Left ventricle myocardium inferior (tissue), 1 donor: ENCODE measurements at places on chromosomes 4 and X. TPM values are rescaled to one million over a fixed set of nuclear protein-coding genes. Genes with fewer than 3 reads are reported as not detected.

DNA sequence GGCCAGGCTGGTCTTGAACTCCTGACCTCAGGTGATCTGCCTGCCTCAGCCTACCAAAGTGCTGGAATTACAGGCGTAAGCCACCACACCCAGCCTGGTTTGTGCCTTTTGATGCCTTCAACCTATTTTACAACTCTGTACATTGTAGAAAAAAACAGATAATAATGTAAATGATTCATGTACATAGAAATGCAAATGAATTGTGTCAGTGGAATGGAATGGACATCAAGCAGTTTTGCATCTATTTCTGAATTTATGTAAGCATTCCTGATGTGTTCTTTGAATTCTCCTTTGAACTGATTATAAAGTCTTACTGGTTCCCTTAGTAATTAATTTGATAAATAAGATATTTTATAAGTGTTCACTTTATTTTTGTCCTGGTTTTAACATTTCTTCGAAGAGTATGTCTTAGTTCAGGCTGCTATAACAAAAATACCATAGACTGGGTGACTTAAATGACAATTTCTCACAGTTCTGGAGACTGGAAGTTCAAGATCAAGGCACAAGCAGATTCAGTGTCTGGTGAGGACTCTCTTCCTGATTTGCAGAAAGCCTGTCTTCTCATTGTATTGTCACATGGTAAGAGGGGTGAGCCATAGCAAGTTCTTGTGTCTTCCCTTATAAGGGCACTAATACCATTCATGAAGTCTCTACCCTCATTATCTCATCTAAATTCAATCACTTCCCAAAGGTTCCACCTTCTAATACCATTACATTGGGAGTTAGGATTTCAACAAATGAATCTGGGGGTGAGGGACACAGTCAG lies 162.2 kb upstream of the S100G start:
- H3K36me3 ChIP-seq: no peaks in the 10 kb centered on the region
- H3K27ac ChIP-seq: no peak overlapping the region
- H3K4me1 ChIP-seq: no peaks in the 10 kb centered on the region
- no peak overlapping the region for H3K4me3 ChIP-seq
- no peaks in the 10 kb centered on the region for H3K27me3 ChIP-seq

DNA sequence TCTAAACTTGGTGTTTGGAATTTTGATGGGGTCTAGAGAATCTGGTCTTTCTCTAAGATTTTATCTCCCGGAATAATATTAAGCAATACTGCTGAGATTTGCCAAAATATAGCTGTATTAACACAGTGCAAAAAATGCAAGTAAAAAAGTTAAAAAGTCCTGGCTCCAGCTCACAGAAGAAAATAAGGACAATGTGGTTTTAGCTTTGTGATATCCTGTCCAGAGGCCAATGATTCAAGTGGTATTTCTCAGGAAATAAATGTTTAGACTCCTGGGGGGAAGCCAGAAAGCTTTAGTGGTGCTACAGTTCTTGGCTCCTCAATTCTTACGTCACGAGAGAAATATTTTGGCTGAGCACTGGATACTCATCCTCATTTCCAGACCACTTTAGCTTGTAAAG lies 40.9 kb upstream of the IL13RA2 start:
- DNase-seq: no peak
- peak overlapping the region; percentile 50 for H3K27ac ChIP-seq
- H3K4me1 ChIP-seq: peaks cover 13% of the 10 kb centered on the region
- H3K27me3 ChIP-seq: no peaks in the 10 kb centered on the region
- no peak overlapping the region for H3K4me3 ChIP-seq
- H3K36me3 ChIP-seq: no peaks in the 10 kb centered on the region

DNA sequence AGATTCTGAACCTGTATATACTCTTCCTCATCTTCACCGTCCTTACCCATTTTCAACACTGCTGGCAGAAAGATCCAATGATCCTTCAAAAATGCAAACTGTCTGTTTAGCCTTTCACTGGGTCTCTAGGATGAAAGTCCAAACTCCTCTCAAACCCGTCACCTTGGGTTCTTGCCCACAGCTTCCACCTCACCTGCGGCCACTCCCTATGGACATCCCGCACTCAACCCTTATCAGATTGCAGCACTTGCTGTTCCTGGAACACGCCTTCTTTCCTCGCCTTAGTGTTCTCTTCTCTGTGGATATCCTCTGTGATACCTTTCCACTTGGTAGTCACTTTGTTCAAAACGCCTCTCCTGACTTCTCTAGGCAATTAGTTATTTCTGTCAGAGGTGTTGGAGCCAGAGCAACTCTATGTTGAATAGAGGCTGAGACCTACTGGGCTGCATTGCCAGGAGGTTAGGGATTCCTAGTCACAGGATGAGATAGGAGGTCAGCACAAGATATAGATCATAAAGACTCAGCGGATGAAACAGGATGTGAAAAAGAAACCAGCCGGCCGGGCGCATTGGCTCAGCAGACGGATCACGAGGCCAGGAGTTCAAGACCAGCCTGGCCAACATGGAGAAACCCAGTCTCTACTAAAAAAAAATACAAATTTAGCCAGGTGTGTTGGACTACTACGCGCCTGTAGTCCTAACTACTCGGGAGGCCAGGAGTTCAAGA lies 4.2 kb upstream of the NOCT start:
- no peaks in the 10 kb centered on the region for H3K36me3 ChIP-seq
- H3K27ac ChIP-seq: no peak overlapping the region
- no peaks in the 10 kb centered on the region for H3K27me3 ChIP-seq
- H3K4me1 ChIP-seq: peaks cover 18% of the 10 kb centered on the region

GRCh38 chr4:73897380-73898136 lies 28.4 kb downstream of the CXCL1 start:
- no peaks in the 10 kb centered on the region for H3K36me3 ChIP-seq
- no peaks in the 10 kb centered on the region for H3K27me3 ChIP-seq
- peak overlapping the region; percentile 22 for H3K27ac ChIP-seq
- no peaks in the 10 kb centered on the region for H3K4me1 ChIP-seq
- no peak for DNase-seq
- H3K4me3 ChIP-seq: no peak overlapping the region

DNA sequence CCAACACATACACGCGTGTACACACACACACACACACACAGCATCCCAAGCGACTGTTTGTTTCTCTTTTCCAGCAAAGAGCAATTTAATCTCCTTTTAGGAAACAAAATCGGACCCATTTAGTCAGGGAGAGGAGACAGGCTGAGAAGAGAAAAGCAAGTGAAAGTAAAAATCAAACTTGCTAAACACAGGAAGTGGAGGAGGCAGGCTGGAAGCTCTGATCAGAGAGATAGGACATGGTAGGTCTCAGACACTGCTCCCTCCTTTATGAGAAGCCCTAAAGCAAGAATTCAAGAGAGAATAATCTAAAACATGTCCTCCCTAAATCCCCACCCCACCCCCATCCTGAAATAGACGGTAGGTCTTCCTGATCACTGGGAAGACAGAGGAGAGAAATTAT lies 62.3 kb downstream of the GPC3 start:
- no peaks in the 10 kb centered on the region for H3K36me3 ChIP-seq
- H3K4me1 ChIP-seq: no peaks in the 10 kb centered on the region
- H3K4me3 ChIP-seq: no peak overlapping the region
- H3K27me3 ChIP-seq: no peaks in the 10 kb centered on the region
- no peak for DNase-seq
- no peak overlapping the region for H3K27ac ChIP-seq

- no peak overlapping the region for H3K27ac ChIP-seq
- H3K36me3 ChIP-seq: no peaks in the 10 kb centered on the region
- no peak overlapping the region for H3K4me3 ChIP-seq
- H3K27me3 ChIP-seq: no peaks in the 10 kb centered on the region
Measured at GRCh38 chr4:20172070-20172760, 79.5 kb upstream of the SLIT2 start.

DNA sequence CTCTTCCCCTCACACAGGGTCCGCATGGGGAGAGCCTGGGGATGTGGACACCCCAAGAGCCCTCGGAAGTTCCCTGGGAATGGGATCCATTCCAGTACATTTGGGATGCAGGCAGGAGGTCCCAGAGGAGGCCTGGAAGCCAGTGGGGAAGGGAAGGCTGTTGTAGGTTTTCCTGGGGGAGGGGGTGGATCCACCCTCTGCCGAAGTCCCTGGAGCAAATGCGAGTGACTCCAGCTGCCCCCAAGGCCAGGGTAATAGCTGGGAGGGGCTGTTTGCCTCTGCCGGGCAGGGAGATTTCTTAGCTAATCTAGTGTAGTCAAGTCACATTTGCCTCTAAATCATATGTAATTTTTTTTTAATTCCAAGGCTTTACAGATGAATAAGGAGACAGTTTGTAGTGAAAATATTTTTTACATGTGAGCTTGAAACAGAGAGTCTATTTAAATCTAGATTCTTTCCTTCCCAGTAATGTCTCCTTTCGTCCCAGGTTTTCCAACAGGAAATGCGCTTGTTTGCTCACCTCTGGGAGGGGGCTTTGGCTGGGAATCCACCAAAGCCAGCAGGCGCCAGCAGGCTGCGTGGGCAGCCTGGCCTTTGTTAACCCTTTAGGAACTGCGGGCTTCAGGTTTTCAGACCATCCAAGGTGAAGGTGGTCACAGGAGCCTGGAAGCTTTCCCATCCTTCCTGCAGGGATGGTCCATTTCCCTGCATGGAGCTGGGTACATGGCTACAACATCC lies 26.8 kb downstream of the SH3TC1 start:
- H3K4me1 ChIP-seq: peaks cover 21% of the 10 kb centered on the region
- no peak overlapping the region for H3K4me3 ChIP-seq
- H3K36me3 ChIP-seq: peaks cover 12% of the 10 kb centered on the region
- H3K27me3 ChIP-seq: no peaks in the 10 kb centered on the region
- no peak for DNase-seq

GRCh38 chr4:117134386-117134785 lies 49.0 kb upstream of the TRAM1L1 start:
- no peaks in the 10 kb centered on the region for H3K36me3 ChIP-seq
- H3K4me3 ChIP-seq: no peak overlapping the region
- no peak for DNase-seq
- H3K27me3 ChIP-seq: no peaks in the 10 kb centered on the region

DNA sequence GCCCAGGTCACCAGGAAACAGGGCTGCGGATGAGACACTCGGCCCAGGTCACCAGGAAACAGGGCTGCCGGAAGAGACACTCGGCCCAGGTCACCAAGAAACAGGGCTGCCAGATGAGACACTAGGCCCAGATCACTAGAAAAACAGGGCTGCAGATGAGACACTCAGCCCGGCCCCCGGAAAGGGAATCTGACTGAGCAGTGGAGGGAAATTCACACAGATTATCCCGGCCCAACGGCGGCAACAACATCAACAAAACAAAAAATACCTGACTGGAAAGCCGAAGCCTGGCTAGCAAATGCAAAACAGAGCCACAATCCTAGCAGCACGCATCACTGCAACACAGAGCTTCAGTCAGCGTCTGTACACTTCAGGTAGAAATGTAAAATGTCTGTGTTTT lies 20.7 kb downstream of the AFAP1 start:
- no peaks in the 10 kb centered on the region for H3K4me1 ChIP-seq
- H3K36me3 ChIP-seq: no peaks in the 10 kb centered on the region
- H3K4me3 ChIP-seq: no peak overlapping the region
- no peak for DNase-seq

DNA sequence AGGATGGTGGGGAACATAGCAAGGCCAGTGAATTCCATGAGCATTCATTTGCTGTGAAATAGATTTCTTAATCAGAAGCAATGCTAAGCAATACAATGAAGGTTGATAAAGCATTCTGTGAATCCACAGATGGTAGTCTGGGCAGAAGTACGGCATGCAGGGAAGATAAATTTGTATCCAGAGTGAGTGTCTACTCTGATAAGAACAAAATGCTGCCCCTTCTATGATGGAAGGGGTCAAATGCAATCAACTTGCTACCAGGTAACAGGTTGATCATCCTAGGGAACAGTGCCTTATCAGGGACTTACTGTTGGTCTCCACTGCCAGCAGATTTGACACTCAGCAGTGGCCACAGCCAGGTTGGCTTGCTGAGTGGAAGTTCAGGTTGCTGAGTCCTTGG lies 189.4 kb downstream of the MAB21L2 start:
- DNase-seq: no peak
- H3K4me1 ChIP-seq: peaks cover 13% of the 10 kb centered on the region
- H3K27ac ChIP-seq: no peak overlapping the region

- H3K4me3 ChIP-seq: peak overlapping the region; percentile 72
- H3K27ac ChIP-seq: peak overlapping the region; percentile 94
- no peak for DNase-seq
- peaks cover 13% of the 10 kb centered on the region for H3K36me3 ChIP-seq
- H3K4me1 ChIP-seq: peaks cover 42% of the 10 kb centered on the region
Measured at GRCh38 chr4:74157154-74157553, 764 bp upstream of the MTHFD2L start.

- H3K36me3 ChIP-seq: no peaks in the 10 kb centered on the region
- no peaks in the 10 kb centered on the region for H3K27me3 ChIP-seq
- H3K4me1 ChIP-seq: no peaks in the 10 kb centered on the region
- DNase-seq: no peak
Measured at GRCh38 chr4:68445111-68445510, 2.2 kb upstream of the TMPRSS11E start.

DNA sequence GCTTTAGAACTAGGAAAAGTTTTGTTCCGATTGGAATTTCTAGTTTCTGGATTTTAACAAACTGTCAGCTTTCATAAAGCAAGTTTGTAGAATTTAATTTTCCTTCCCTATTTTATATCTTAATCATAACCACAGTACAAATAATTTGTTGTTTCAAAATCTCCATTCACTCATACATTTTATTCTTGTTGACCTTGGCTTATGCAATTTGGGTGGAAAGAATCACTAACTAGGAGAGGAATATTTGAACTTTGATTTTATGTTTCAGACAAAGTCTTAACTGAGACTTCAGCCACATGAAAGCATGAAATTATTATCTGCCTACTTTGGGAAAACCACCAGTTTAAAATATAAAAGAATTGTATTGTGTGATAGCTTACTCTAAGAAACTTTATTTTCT lies 427.9 kb downstream of the SPRY1 start:
- peak overlapping the region; percentile 32 for H3K27ac ChIP-seq
- H3K4me3 ChIP-seq: no peak overlapping the region
- no peak for DNase-seq
- no peaks in the 10 kb centered on the region for H3K27me3 ChIP-seq

- DNase-seq: peak; percentile 32
- H3K4me1 ChIP-seq: peaks cover 70% of the 10 kb centered on the region
- H3K27me3 ChIP-seq: no peaks in the 10 kb centered on the region
- peak overlapping the region; percentile 94 for H3K4me3 ChIP-seq
- peak overlapping the region; percentile 98 for H3K27ac ChIP-seq
Measured at GRCh38 chr4:37978248-37978924, 18.2 kb downstream of the PTTG2 start.

The SGMS2 gene
- total RNA-seq: 21.4 TPM

The IQCM gene
- total RNA-seq: not detected

The SPOCK3 gene
- total RNA-seq: 0.22 TPM

The GASK1B gene
- 61.9 TPM for total RNA-seq

The SH3RF1 gene
- 8.8 TPM for total RNA-seq

The ARHGEF38 gene
- not detected for total RNA-seq

The FATE1 gene
- not detected for total RNA-seq

The SLITRK4 gene
- total RNA-seq: 0.30 TPM

The NDST3 gene
- not detected for total RNA-seq

The CFI gene
- 6.8 TPM for total RNA-seq

The CLDN22 gene
- not detected for total RNA-seq
